ENCODE measurements at places on chromosomes 11 and 22. TPM values are rescaled to one million over a fixed set of nuclear protein-coding genes. Genes with fewer than 3 reads are reported as not detected.

MS4A6E gene
- total RNA-seq = not detected

KRTAP5-7 gene
- total RNA-seq = not detected

TRIM3 gene
- total RNA-seq = 18.6 TPM

IL10RA gene
- not detected for total RNA-seq
